SW480 (cell line): ENCODE measurements at places on chromosomes 1 and 21.

DNA sequence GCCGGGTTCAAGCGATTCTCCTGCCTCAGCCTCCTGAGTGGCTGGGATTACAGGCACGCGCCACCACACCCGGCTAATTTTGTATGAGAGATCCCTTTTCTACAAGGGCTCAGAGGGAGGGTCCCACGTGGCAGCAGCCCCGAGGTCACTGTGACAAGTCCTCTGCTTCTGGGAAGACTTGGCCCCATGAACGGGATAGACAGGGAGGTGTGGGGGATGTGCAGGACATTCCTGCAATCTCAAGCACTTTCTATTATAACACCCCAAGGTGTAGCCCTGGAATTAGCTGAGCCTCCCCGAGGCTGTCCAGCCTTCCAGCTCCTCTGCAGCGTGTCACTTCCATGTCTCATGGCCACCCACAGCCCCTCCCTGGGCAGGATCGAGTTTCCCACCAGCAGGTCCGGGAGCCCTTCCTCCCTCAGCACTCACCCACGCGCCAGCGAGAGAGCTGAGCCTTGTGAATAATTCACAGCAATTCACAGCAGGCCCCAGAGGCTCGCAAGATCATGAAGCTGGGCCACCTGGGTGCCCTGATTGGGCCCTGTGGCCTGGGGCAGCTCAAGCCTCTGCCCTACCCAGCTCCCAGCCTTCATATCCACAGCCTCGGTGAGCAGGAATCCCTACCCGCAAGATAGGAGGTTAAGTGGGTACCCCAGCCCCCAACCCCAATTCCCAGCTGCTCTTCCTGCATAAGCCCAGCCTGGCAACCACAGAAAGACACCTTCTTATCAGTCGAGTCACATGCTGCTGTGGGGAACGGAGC, 22.8 kb upstream of the RNU1-4 start:
- no peak for DNase-seq

DNA sequence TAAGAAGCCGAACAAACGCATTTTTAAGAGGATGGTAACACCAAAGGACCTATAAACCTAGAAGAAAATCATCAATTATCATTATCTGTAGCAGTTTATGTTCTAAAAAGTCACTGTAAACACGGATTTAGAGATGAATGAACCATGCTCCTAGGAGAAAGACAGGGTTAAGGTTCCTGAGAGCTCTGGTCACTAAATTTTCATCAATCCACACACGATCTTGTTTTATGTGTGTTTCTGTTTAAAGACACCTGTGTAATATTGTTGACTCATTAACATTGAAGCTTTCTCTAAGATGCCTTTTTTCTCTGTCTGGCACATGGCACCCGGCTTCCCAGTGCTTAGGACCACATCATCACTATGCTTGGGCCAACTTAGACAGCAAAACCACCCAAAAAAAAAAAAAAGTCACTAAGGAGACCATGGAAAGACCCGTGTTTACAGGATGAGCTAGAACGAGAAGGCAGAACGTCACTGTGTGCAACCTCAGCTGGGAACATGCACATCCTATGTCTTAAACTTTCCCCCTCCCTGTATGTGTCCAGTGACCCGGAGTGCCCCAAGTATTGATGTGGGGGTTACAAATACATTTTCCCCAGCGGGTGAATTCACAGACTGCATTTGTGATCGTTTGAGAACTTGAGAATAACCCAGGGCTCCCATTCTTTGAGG, 55.8 kb upstream of the PDE9A start:
- no peak for DNase-seq

- peak; percentile 49 for DNase-seq
These were observed 323.3 kb downstream of the RPS6KC1 start for GRCh38 chr1:213374369-213374768.

- DNase-seq, result no peak
These were observed 140.0 kb downstream of the ETS2 start for GRCh38 chr21:38945545-38946245.

GRCh38 chr1:211352985-211353515, 26.4 kb downstream of the TRAF5 start:
- DNase-seq, result peak; percentile 99

GRCh38 chr1:47510282-47510811, 72.5 kb downstream of the FOXD2 start:
- no peak for DNase-seq

- DNase-seq, result no peak
These were observed 78.9 kb downstream of the DSCAM start for GRCh38 chr21:40768056-40768455.
